Activated naive CD8-positive, alpha-beta T cell treated with anti-CD3 and anti-CD28 coated beads for 36 hours (primary cell): ENCODE measurements at places on chromosomes 16 and 17. TPM values are rescaled to one million over a fixed set of nuclear protein-coding genes. Genes with fewer than 3 reads are reported as not detected.

DNA sequence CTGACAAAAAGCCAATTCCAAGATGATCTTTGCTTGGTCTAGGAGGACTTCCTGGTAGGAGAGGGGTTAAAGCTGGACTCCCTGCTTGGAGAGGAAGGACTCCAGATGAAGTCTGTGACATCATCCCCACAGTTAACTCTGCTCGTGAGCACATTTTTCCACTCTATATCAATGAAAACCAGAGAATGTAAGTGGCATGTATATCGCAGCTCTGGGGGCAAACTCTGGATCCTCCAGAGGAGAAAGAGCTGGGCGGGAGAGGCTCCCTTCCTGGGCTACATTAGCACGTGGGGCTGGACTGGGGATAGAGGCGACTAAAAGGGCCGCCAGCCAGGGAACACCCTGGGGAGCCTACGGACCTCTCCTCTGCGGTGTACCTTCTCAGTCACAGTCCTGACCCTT is 34.1 kb downstream of the HIC1 start:
- H3K27ac ChIP-seq, result peak overlapping the region; percentile 94
- DNase-seq, result peak; percentile 18
- peaks cover 41% of the 10 kb centered on the region for H3K36me3 ChIP-seq
- no peaks in the 10 kb centered on the region for H3K27me3 ChIP-seq
- peaks cover 65% of the 10 kb centered on the region for H3K4me1 ChIP-seq
- H3K4me3 ChIP-seq, result peak overlapping the region; percentile 89

The OR1A1 gene
- total RNA-seq, result not detected

The KRTAP4-4 gene
- total RNA-seq, result not detected

DNA sequence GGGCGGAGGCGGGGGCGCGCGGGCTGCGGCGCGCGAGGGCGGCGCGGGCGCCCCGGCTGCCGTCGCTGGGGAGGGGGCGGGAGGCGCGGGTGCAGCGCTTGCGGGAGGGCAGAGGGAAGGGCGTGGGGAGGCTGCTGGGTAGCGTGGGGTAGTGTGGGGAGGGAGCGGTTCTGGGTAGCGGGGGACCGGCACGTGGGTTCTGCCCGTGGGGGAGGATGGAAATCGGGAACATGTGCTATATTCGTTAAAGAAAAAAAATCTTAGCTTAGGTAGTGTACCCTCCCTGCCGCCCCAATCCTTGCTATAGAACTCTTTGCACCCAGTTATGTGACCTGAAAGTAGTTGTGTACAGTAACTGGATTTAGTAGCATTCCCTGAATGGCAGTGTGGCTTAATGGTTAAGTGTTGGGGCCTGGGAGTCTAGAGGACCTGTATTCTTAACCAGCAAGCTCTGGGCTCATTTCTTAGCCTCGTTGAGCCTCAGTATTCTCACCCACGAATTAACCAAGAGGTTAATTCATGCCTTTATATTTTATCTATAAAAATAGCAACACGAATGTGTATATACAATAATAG is 646 bp downstream of the RABEP1 start:
- peak overlapping the region; percentile 95 for H3K27ac ChIP-seq
- H3K4me1 ChIP-seq, result peaks cover 30% of the 10 kb centered on the region
- no peaks in the 10 kb centered on the region for H3K27me3 ChIP-seq
- peak overlapping the region; percentile 91 for H3K4me3 ChIP-seq
- DNase-seq, result no peak

The PPL gene
- total RNA-seq, result not detected

DNA sequence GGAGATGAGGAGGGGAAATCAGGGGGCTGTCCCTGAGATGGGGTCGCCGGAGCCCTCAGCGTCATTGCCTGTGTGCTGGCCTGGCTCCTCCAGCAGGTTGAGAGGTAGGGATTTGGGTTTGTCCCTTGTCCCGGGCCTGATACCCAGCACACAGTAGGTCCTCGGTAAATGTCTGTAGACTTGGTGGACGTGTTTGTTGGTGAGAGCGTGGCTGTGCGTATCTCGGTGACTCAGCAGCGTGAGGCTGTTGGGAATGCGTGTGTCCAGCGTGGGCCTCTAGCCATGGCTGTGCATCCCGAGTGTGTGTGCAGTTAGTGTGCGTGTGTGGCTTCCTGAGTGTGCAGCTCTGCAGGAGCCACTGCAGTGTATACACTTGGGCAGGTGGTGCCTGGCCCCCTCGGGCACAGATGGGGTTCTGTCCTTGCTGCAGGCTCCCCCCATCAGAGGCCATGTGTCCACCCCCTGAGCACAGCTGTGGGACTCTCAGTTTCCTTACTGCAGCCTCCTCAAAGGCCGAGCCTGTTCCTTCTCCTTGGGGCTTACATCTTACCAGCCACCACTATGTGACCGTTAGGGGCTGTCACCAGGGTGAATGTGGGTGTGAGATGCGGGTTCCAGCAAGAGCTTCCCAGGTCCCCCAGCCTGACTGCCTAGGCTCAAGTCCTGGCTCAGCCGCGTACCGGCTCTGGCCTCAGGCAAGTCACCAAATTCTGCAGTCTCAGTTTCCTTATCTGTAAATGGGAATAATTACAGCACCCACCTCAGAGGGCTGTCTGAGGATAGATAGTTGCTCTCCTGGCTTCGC is 5.7 kb downstream of the NECAB2 start:
- H3K4me3 ChIP-seq, result no peak overlapping the region
- no peak for DNase-seq
- H3K27me3 ChIP-seq, result peaks cover 30% of the 10 kb centered on the region
- no peak overlapping the region for H3K27ac ChIP-seq

The HSD17B1 gene
- total RNA-seq, result 0.25 TPM

DNA sequence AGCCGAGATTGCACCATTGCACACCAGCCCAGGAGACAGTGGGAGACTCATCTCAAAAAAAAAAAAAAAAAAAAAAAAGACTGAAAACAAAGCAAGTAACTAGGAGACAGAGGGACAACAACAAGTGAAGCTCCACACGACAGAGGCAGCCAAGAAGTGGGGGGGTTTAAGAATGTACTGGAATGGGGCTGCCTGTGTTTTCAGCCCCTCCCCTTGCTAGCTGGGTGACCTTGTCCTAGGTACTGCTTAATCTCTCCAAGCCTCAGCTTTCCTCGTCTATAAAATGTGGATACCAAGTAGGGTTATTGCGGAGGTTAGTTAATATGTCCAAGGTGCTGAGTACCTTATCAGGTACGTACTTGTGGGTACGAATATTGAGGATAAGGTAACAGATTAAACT is 163.8 kb upstream of the CACNG5 start:
- peaks cover 59% of the 10 kb centered on the region for H3K4me1 ChIP-seq
- H3K27me3 ChIP-seq, result no peaks in the 10 kb centered on the region
- H3K4me3 ChIP-seq, result no peak overlapping the region
- peaks cover 29% of the 10 kb centered on the region for H3K36me3 ChIP-seq
- H3K27ac ChIP-seq, result no peak overlapping the region

- H3K4me1 ChIP-seq, result peaks cover 52% of the 10 kb centered on the region
- H3K36me3 ChIP-seq, result peaks cover 32% of the 10 kb centered on the region
- DNase-seq, result no peak
- peaks cover 3% of the 10 kb centered on the region for H3K27me3 ChIP-seq
These were observed 1.1 kb upstream of the PHF23 start for GRCh38 chr17:7240375-7240774.

- no peak overlapping the region for H3K27ac ChIP-seq
- peaks cover 20% of the 10 kb centered on the region for H3K4me1 ChIP-seq
- H3K27me3 ChIP-seq, result peaks cover 27% of the 10 kb centered on the region
- H3K4me3 ChIP-seq, result no peak overlapping the region
- no peaks in the 10 kb centered on the region for H3K36me3 ChIP-seq
- DNase-seq, result no peak
These were observed 27.8 kb upstream of the TAC4 start for GRCh38 chr17:49875685-49876084.

DNA sequence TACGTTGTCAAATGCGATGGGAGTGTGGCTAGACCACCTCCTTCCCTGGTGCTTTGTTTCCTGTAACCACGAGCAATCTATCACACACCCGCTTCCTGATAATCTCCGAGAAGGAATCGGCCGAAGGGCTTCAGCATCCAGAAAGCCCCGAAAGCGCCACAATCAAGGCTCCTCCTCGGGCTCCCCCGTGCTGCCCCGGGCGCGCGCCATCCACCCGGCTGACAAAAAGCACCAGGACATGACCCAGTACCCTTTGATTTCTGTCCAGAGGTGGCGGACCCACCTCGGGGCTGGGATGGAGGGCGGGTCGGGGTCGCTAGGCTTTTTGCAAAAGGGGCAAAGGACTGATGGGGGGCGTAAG is 743 bp upstream of the ARMC7 start:
- peak overlapping the region; percentile 89 for H3K4me3 ChIP-seq
- H3K27me3 ChIP-seq, result no peaks in the 10 kb centered on the region
- peak; percentile 30 for DNase-seq

DNA sequence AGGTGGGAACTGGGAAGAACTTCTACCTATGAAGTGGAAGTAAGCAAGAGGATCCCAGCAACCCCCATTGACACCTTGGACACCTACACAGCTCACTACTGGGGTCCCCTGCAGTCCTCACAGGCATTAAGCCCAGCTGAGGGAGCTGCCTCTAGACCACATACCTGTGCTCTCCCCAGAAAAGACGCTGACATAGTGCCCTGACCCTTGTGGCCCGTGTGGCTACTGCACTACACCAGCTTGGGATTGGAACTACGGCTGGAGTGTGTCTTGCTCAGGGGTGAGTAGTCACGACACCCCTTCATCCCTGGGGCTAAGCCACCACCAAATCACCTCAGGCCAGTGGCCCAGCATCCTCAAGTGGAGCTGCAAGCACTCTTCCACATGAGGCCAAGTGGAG is 54.2 kb upstream of the NSRP1 start:
- peaks cover 6% of the 10 kb centered on the region for H3K36me3 ChIP-seq
- no peaks in the 10 kb centered on the region for H3K4me1 ChIP-seq
- no peak for DNase-seq
- no peak overlapping the region for H3K27ac ChIP-seq
- no peak overlapping the region for H3K4me3 ChIP-seq

DNA sequence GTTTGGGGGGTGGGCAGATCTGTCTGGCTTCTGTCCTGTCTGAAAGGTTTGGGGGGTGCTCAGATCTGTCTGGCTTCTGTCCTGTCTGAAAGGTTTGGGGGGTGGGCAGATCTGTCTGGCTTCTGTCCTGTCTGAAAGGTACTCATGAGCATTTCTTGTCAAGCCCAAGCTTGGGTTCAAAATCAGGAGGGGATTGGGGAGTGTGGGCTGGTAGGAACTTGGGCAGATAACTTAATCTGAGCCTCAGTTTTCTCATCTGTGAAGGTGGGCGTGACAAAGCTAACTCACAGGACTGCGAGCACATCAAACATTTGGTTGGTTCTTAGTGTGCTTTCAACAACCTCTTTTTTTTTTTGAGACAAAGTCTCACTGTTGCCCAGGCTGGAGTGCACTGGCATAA is 35.2 kb downstream of the HAPSTR1 start:
- no peaks in the 10 kb centered on the region for H3K27me3 ChIP-seq
- peak overlapping the region; percentile 40 for H3K4me3 ChIP-seq
- H3K36me3 ChIP-seq, result peaks cover 28% of the 10 kb centered on the region
- peak overlapping the region; percentile 87 for H3K27ac ChIP-seq
- DNase-seq, result no peak

GRCh38 chr17:57756951-57757350 is 11.9 kb upstream of the CCDC182 start:
- no peaks in the 10 kb centered on the region for H3K4me1 ChIP-seq
- H3K27ac ChIP-seq, result no peak overlapping the region
- H3K4me3 ChIP-seq, result no peak overlapping the region
- H3K27me3 ChIP-seq, result no peaks in the 10 kb centered on the region
- no peak for DNase-seq

DNA sequence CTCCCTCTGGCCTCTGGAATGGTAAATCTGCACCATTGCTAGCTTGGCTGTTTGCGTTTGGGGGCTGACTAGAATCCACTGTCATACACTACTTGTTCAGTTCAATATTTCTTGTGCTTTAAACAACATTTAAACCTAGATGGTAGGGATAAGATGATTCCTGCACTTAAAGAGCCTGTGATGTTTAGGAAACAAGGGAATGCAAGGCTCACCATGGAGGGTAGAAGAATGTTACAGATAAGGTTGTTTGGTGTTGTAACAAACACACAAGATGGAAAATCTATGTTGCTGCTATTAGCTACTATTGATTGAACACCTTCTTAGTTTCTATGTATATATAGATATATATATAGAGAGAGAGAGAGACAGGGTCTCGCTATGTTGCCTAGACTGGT is 31.4 kb downstream of the YPEL2 start:
- H3K4me3 ChIP-seq, result peak overlapping the region; percentile 54
- no peak for DNase-seq
- peaks cover 14% of the 10 kb centered on the region for H3K36me3 ChIP-seq
- H3K4me1 ChIP-seq, result peaks cover 79% of the 10 kb centered on the region
- no peaks in the 10 kb centered on the region for H3K27me3 ChIP-seq

The WFIKKN1 gene
- total RNA-seq, result 0.10 TPM

The CCL17 gene
- not detected for total RNA-seq

DNA sequence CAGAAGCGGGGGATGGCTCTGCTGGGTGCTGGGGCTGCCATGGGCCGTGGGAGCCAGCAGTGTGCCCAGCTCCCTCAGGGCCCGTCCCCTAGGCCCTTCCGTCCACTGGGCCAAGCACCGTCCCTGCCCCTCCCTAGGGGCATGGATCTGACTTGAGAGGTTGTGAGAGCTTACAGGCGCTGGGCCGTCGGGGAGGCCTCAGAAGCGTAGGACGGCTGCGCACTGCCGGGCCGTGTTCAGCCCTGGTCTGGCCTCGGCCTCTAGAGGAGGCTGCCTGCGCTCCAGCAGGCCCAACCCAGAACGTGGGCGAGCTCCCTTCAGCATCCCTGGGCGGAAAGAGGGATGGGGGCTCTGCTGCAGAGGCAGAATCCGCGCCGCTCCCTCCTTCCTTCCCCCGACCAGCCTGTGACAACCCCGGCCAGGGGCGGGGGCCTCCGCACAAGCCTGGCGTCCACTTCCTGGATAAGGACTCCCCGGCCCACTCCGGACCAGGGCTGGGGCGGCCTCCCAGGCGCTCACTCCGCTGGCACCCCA is 685 bp upstream of the MPG start:
- peaks cover 26% of the 10 kb centered on the region for H3K4me1 ChIP-seq
- DNase-seq, result peak; percentile 55
- peak overlapping the region; percentile 73 for H3K27ac ChIP-seq

The FAM20A gene
- total RNA-seq, result not detected

DNA sequence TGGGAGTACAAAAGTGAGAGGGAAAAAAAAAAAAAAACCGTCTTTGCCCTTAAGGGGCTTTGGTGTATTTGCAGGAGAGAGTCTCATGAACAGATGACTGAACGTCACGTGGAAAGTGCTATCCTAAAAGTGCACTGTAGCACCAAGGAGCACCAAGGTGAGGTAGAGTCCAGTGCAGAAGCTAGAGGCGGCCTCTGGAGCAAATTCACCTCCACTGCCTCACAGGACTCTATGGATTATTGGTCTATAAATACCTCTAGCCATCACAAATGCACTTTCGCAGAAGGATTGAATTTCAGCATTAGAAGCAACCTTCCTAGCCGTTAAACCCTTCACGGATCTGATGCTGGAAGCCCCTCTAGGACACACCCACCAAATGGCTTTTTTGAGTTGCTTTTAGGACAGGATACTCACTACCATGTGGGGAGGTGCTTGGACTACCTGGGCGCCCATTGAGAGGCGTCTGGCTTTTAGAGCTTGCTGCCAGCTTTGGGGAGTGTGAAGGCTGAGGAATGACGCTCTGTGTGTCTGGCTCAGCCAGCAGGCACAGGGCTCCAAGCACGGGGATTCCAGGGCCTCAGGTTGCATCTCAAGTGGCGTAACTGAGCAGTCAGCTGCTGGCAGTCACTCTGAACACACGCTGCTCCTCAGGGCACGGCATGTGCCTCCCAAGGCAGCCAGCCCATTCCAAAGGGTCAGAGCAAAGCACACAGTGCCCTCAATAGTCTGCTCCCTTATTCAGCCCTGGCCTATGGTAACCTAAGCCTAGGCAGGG is 52.7 kb downstream of the CDRT4 start:
- no peak for DNase-seq
- H3K27ac ChIP-seq, result no peak overlapping the region
- H3K36me3 ChIP-seq, result no peaks in the 10 kb centered on the region
- no peaks in the 10 kb centered on the region for H3K27me3 ChIP-seq
- peaks cover 1% of the 10 kb centered on the region for H3K4me1 ChIP-seq
- H3K4me3 ChIP-seq, result no peak overlapping the region

The IKZF3 gene
- total RNA-seq, result 44.6 TPM

The CENPT gene
- 42.4 TPM for total RNA-seq
